ENCODE measurements at places on chromosomes 7 and 10.

DNA sequence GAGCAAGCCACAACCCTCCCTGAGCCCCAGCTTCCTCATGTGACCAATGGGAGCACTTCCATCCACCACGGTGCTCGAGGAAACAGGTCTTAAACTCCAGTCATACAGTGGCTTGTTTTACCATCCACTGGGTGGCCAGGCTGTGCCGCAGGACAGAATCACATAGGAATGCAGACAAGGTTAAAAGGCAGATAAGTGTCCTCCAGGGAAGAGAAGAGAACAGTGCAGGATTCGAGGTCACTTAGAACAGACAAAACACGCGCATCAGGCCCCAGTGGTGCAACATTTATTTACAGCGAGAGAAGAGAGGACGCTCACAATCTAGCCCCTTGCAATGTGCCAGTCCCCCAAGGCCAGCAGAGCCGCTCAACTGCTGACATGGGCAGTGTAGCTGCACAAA lies 92.8 kb downstream of the TMEM130 start:
- DNase-seq = no peak

DNA sequence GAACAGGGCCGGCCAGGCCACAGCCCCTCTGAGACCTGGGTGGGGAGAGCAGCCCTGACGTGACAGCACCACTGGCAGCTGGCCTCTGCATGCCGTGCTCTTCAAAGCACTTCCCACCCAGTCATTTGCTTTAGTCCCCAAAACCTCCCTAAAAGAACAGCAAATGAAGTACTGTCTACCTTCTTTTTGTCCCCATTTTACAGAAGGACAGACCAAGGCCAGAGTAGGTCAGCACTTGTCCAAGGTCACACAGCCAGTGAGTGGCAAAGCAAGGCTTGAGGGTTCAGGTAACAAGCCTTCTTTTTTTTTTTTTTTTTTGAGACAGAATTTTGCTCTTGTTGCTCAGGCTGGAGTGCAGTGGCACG lies 15.1 kb downstream of the ATP6V1F start:
- DNase-seq = no peak

DNA sequence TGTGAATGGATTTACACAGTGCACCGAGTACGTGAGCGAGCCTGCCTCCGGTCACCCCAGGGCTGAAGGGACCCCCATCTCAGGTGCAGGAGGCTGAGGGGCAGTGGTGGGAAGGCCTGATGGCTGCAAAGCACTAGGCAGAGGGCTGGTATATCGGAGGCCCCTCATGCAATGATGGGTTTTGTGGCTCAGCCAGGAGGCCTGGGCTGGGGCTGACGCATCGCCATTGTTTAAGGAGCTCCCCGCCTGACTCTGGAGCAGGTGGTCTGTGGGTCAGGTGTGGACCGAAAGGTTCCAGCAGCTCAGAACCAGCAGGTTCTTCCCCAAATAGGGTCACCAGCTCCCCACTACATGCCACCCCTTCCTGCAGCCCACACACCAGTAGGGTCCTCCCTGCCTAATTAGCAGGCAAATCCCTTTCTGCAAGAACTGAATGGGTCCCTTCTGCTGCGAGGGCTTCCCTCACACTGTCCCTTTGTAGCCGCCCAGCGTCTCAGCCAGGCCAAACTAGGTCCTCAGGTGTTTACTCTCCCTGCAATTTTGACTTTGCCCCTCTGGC lies 33.0 kb downstream of the OAT start:
- no peak for DNase-seq

- no peak for DNase-seq
Observed at GRCh38 chr10:28139138-28139537, 140.3 kb upstream of the ODAD2 start.

DNA sequence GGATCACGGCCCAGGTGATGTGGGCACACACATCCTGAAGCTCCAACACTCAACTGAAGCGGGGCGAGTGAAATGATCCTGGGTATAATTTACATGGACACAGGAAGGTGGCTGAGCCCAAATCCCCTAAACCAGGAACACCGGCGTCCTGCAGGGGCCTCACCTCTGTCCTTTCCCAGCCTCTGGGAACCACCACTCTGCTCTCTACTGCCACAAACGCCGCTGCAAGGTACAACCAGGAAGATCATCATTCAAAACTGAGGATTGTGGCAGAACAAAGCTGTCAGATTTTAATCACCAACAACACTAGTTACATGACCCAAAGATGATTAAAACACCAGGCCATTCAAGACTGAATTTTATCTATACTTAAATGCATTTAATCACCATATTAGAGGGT lies 104.0 kb downstream of the DIP2C start:
- no peak for DNase-seq
